ENCODE measurements at places on chromosomes 2 and 18.

DNA sequence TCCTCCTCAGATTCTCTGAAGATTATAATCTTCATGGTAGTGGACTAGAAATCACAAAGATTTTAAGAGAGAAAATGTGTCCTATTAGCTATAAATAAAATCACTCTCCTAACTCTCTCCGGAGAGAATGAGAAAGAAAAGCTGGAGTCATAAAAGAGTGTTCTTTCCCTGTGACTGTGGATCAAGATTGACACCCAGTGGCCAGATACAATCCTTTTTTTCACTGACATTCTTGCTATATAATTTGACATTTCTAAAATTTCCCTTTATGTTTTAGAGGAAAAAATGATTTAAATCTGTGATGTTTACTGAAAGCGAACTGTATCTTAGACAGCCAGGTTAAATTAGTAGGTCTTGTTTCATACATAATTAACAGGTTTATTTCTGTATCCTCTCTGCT is 35.4 kb upstream of the LRP2 start:
- DNase-seq = no peak

GRCh38 chr2:181777734-181778133 is 97.4 kb upstream of the NEUROD1 start:
- DNase-seq = no peak

GRCh38 chr18:11258039-11258610 is 108.8 kb upstream of the PIEZO2 start:
- no peak for DNase-seq

DNA sequence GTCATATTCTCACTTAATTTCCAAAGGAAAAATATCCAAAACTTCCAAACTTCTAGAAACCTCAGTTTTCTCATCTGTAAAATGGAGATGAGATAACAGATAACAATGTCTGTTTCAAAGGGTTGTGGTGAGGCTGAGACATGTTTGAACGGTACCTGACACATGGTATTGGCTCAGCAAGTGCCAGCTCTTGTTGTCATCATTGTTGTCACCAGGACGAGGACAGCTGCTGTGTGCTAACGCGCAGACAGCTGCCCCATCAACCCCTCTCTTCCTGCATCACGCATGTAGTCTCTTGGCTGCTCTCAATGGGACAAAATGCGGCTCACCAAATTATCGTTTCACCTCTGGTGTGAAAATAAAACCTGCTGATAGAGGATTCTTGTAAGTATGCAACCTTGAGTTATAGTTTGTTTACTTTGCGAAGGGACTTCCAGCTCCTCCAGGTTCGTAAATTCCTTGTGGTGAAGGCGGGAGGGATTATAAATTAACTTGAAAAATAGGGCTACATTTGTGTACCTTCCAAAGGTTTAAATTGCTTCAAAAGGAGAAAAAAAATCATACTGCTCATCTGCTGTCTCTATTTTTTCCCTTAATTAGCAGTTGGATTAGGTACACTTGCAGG is 605.4 kb downstream of the BCL11A start:
- no peak for DNase-seq

DNA sequence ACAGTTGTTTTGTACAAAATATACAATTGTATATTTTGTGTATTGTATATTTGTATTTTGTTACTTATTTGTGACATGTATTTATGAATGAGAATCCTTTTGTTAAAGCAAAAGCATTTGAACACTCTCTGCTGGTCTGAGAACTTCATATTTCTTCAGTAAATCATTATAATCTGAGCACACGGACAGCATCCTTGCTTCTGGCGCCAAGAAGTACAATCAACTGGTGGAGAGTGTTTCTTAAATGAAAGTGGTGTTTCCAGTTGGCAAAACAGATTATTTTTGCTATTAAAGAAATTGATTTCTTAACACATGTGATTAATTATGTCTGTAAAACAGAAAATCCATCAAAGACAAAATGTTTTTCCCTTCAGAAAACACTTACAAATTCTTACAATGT is 95.1 kb upstream of the COPS8 start:
- DNase-seq = no peak

DNA sequence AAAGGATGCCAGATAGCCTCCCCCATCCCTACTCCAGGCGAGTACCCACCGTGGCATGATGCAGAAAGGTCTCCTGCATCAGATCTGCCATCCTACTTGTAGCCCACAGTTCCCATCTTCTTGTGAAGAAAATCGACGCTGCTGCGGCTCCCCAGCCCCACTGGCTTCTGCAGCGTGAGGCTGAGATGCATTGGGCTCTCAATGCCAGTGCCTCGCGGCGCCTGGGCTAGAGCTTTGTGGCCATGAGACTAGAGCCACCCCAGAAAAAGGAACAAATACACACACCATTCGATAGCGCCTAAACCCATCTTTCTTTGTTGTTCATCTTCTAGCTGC is 2.8 kb downstream of the NOL4 start:
- no peak for DNase-seq

- DNase-seq = no peak
These were observed 382.8 kb downstream of the SETBP1 start for GRCh38 chr18:45063246-45064038.

DNA sequence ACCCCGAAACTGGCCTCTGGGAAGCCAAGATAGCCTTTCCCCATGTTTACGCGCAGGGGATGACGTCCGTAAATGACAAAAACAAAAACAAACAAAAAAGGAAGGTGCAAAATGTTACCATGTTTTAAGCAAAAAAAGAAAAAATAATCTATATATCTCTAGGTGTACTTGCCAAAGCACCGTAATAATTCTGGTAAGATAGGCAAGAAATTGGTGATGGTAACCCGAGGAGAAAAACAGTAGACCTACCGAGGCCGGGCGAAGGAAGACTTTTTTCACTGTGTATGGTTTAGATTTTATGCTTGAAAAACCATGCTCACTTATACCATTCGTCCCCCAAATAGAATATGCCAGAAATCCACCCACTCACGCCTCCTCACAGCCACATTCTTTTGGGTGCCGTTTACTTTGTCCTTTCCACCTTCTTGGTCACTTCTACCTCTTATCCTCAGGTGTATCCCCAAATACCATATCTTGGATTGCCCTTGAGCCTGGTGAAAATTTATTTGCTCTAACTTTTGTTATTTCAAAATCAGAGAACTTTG is 8.0 kb downstream of the GATA6 start:
- DNase-seq = no peak

GRCh38 chr2:75287624-75288316 is 88.5 kb upstream of the TACR1 start:
- DNase-seq = no peak

GRCh38 chr2:26359886-26360473 is 13.4 kb upstream of the ADGRF3 start:
- no peak for DNase-seq

- DNase-seq = no peak
These were observed 35.2 kb upstream of the MLPH start for GRCh38 chr2:237451643-237452469.

GRCh38 chr18:35876243-35876642 is 96.2 kb upstream of the RMP24 start:
- no peak for DNase-seq

- DNase-seq = peak; percentile 74
These were observed 9.2 kb downstream of the HS6ST1 start for GRCh38 chr2:128309280-128310093.

- no peak for DNase-seq
These were observed 100.1 kb downstream of the THADA start for GRCh38 chr2:43495727-43496126.

DNA sequence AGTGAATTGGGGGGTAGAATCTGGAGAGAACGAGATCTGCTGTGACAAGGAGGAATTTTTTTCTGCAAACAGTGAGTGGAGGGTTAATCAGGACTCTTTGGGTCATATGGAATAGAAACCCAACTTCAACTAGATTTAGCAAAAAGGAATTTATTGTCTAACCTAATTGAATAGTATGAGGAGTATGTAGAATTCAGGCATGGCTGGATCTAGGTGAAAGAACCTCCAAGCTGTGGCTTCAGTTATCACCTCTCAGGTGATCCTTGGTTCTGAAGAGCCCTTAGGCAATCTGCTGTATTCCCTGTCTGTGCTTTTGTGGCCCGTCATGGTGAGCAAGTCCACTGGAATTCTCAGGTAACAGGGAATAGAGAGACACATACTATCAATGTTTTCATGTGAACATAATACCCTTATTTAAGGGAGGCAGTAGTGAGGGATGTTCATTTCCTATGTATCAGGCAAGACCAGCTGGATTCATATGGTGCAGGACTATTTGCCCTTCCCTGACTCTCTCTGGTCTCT is 164.7 kb downstream of the ALPK2 start:
- DNase-seq = no peak

GRCh38 chr2:208373460-208374089 is 33.0 kb upstream of the PTH2R start:
- peak; percentile 29 for DNase-seq

DNA sequence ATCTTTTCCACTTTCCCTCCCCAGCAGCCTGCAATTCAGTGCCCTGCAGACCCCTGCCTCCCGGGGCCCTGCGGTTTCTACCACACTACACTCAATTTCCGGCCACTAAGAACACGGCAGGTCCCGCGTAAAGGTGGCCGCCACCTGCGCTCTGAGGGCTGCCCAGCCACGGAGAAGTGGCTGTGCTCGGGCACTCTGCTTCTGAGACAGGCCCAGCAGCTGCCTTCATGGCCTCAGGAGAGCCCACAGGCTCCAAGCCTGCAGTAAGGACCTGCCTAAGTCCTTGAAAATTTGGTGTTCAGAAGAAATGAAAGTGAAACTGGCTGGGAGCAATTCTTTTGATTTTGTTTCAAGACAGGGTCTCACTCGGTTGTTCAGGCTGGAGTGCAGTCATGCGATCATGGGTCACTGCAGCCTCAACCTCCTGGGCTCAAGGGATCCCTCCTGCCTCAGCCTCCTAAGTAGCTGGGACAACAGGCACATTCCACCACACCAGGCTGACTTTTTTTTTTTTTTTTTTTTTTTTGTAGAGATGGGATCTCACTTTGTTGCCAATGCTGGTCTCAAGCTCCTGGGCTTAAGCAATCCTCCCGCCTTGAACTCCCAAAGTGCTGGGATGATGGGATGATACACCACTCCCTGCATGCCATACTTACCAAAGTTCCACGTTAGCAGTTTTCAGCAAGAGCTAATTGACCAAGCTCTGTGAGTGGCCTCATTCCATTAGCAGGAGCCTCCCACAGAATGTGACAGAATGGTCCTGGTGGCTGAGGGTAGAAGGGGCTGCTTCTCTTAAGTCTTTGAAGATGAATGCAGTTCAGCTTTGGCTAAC is 14.6 kb upstream of the ALPP start:
- DNase-seq = no peak

GRCh38 chr2:100119235-100119634 is 23.2 kb downstream of the AFF3 start:
- no peak for DNase-seq

DNA sequence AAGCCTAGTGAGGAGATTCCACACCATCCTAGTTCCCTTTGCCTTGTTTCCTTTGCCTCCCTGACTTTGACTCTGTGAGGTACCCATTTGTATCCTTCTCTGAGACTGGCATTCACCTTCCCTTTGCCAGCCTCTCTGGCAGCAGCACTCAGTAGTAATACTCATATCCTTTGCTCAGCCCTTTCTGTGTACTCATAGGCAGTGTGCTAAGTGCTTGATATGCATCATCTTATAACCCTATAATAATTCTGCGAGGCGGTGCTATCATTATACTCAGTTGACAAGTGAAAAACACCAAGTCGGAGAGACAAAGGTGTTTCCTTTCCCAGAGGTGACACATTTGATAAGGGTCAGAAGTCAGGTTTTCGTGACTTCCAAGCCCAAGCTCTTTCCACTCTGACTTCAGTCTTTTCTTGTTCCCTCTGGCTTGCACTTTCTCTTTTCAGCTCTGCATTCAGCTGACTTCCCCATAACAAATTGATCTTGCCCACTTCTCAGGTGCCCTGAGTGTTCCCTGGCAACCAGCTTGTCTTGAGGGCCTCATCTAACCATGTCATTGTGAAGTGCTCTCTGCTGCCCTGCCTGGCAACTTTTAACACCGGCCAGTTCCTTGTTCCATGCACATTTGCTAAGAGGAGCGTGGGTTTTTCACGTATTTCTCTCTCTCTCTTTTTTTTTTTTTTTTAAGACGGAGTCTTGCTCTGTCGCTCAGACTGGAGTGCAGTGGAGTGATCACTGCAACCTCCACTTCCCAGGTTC is 94.5 kb upstream of the UPP2 start:
- no peak for DNase-seq

DNA sequence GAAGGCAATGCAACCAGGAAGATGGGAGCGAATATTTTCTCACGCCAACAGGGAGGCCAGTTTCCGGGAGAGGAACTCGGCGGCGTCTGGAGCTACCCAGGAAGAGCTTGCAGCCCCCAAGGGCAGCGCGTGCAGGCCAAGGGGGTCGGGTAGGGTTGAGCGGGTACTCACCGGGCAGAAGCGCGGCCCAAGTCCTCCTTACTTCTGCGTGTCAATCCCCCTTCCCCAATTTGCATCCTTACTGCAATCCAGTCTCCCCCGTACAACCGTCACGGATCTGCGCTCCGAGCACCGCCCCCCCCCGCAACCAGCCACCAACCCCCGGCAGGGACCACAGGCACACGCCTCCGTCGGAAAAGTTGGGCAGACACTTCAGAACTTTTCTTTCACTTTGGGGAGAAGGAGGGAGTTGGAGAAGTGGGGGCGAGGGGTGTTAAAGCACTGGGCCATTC is 1.3 kb downstream of the ATP8B1 start:
- no peak for DNase-seq

- no peak for DNase-seq
These were observed 13.1 kb upstream of the GPR55 start for GRCh38 chr2:230938098-230938497.

DNA sequence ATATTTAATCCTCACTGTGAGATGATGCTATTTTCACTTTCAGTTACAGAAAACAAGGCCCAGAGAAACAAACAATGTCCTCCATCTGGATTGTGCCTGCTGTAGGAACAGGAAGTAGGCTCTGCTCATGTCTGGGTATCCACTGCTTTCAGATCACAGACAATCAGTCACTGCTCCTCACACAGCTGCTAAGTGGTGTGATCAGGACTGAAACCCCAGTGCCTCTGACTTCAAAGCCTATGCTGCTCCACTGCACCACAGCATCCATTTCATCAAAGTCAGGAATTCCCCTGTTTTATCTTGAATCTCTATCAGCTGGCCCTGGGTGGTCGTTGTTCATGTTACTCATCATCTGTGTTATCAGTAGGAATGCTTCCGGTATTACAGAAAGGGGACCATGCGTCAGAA is 303.8 kb upstream of the TRIB2 start:
- DNase-seq = no peak

DNA sequence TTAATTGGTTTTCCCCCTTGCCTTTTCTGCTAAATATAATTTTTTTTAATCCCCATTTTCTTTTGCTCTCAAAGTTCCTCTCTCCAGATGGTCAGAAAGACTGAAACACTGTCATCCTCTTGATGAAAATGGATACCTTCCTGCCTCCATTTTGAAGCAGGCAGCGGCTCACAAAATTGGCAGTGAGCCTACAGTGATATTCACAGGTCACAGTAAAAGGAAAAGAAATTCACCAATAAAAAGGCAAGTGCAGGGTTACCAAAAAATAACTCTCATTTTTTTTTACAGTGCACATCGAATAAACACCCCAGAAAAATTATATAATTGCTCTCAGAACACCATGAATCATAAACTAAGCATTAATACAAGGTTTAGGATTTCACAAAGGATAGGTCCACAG is 307.5 kb downstream of the TCF4 start:
- DNase-seq = no peak

GRCh38 chr2:29052807-29053206 is 21.5 kb downstream of the PCARE start:
- no peak for DNase-seq
